ENCODE measurements at places on chromosomes 11 and 22. TPM values are rescaled to one million over a fixed set of nuclear protein-coding genes. Genes with fewer than 3 reads are reported as not detected.

DNA sequence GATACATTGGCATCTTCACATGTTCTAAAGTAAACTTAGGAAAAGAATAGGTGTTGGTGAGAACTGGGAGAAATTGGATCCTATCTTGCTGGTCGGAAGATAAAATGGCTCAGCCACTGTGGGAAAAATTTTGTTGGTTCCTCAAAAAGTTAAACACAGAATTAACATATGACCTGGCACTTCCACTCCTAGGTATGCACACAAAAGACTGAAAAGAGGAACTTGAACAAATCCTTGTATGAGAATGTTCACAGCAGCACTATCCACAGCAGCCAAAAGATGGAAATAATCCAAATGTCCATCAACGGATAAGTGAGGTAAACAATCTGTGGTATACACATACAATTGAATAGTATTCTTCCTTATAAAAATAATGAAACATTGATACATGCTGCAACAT is 4.8 kb upstream of the TPH1 start:
- ATAC-seq: no peak

GRCh38 chr11:43952401-43953342 is 10.2 kb downstream of the C11orf96 start:
- no peak for ATAC-seq

- no peak for ATAC-seq
Measured at GRCh38 chr22:43066844-43067385, 22.3 kb downstream of the TTLL1 start.

- ATAC-seq: no peak
Measured at GRCh38 chr11:60376601-60377000, 1.7 kb upstream of the MS4A7 start.

DNA sequence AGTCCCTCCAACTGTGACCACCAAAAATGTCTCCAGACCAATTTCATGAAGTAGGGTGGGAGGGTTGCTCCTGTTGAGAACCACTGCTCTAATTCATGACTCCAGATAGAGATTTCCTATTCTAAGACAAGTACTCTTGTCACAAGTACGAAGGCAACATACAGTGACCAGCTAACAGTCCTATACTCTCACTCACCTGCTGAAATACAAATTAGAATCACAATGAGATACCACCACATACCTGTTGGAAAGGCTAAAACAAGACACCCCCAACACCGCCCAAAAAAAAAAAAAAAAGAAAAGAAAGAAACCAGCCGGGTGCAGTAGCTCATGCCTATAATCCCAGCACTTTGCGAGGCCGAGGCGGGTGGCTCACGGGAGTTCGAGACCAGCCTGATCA is 310.5 kb downstream of the SWAP70 start:
- ATAC-seq: no peak

- ATAC-seq: peak; percentile 97
Measured at GRCh38 chr22:39388261-39389011, 11.1 kb upstream of the TAB1 start.

WBP2NL gene
- total RNA-seq: 0.50 TPM

TCP11L1 gene
- 13.3 TPM for total RNA-seq

MUC5AC gene
- total RNA-seq: not detected

DEAF1 gene
- total RNA-seq: 43.2 TPM

PNPLA5 gene
- total RNA-seq: not detected
